ENCODE measurements at places on chromosomes 4 and X.

- no peak for DNase-seq
Measured at GRCh38 chrX:148161701-148162100, 180.6 kb downstream of the FMR1NB start.

- DNase-seq: no peak
Measured at GRCh38 chrX:14618177-14618965, 89.0 kb downstream of the GLRA2 start.

DNA sequence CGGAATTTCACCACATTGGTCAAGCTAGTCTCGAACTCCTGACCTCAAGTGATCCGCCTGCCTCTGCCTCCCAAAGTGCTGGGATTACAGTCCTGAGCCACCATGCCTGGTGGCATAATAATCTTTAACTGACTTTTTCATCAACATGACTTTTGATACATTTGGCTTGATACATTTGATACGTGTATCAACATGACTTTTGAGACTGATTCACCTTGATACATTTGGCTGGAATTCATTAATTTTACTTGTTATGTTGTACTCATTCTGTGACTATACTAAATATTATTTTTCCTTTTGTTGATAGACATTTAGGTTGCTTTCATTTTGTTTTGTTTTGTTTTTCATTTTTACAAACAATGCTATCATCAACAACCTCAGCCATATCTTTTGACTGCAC, 6.3 kb downstream of the TMEM154 start:
- DNase-seq: no peak

DNA sequence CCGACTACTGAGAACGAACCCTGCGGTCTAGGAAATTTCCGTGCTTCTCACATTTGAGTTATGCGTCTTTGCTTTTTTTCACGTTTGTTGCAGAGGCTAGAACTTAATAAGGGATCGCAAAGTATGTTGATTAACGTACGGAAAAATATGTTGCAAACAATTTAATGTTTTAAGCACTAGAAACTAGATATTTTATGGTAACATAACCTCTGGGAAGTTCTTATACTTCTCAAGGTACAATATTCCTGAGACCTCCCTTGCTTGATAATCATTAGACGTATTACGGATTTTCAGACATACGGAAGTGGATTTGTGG, 639 bp upstream of the PRDM5 start:
- DNase-seq: no peak

DNA sequence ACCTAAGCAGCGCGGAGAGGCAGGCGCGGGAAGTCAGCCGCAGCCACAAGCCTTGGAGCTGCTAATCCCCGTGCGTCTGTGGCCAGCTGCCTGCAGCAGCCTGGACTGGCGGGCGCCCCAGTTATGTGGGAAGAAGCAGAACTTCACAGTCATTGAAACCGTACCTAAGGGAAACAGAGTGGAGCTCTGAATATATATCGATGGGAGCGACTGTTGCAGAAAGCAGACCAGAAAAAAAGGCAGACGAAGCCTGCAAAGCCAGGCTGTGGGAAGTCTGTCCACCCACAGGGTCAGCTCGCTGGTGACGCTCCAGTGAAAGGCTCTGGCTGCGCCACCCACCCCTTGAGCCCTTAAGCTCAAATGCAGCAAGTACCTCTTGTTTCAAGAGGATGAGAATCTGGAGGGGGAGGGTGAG, 24.7 kb downstream of the KCNE5 start:
- no peak for DNase-seq

DNA sequence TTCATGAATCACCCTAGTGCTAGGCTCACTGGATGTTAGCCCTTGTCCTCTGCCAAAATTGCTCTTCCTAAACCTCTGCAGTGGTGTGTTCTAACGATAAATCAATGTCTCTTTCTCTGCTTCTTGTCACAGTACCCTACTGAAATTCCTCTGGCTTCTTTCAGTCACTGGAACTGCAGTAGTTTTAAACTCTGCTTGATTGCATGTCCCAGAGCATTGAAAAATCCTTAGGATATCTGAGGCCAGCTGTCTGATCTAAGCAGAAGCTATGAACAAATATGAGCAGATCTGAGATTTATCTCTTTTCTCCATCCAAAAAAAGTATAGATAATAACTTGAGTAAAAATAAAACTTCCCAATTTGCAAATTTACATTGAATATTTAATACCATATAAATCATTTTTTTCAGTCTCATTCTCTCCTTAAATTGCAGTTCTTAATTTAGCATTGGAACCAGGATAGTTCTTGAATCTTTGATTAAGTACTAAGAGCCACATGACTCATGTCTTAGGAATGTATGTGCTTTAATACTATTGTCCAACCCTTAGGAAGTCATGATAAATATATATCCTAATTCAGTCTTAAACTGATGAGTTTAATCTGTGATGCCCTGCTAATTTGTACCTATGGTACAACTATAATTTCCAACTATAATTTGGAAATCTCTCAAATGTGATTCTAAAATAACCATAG, 169.7 kb downstream of the PDHA2 start:
- no peak for DNase-seq

DNA sequence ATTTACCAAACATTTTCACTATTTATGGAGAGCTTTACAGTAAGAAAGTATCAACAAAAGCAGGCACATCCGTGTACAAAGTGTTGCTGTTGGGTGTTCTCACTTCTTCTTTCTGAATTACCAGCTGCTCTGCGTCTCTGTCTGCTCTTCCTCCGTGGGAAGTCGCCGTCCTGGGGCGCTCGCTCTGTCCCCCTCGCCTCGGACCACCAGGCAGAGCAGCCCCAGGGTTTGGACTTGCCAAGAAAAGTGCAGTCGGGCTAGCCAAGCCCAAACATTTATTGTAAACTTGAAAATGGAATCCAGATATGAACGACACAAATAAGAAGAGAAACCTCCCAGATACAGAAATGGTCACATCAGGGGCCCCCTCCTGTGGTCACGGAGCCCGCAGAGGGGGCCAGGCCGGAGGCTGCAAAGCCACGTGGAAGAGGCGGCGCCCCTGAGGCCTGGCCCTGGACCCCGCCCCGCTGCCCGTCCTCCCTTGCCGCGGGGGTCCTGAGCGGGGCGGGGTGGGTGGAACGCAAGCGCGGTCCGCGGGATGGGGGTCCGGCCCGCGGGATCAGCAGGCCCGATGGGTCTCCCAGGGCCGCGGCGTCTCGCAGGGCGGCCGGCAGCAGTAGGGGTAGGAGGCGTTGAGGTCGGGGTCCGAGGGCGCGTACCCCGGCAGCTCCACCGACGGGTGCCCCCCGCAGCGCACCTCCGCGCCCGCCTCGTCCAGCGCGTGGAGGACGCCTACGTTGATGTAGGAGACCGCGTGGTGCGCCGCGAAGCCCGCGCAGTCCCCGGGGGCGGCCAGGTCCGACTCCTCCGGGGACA, 1.5 kb downstream of the TMEM271 start:
- DNase-seq: no peak

DNA sequence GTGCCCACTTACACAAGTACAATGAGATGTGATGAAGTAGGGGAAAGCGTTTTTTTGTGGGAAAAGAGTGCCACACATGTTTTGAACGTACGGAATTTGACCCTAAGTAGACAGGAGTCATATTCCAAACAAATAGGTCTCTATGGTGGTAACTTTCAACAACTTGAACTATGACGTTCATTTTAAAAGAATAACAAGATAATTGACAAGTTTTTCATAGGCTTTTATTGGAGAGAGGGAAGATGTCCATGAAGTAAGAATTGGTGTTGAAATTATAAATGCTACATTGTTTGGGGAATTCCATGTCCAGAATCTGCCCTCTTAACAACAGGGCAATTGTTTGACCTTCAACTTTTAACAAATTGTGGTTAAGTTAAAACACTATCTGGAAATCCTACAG, 126.5 kb downstream of the GASK1B start:
- DNase-seq: no peak

DNA sequence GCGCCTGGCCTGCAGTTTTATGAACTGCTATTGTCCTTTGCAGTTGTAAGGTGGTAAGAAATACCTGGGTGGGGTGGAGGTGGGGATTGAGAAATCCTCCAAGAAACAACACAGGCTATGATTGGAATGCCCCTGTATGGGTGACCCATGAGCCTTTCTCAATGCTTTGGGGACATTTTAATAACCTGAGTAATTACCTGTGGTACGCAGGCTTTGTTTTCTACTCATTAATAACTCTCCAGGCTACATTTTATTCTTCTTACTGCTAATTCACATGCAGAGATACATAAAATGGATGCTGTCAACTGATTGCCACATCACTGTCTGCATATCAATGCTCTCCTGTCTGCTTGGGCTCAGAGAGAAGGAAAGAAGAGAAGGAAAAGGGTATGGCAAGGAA, 41.8 kb downstream of the PHEX start:
- no peak for DNase-seq

GRCh38 chr4:183356173-183356830, 34.1 kb upstream of the CLDN24 start:
- DNase-seq: no peak

DNA sequence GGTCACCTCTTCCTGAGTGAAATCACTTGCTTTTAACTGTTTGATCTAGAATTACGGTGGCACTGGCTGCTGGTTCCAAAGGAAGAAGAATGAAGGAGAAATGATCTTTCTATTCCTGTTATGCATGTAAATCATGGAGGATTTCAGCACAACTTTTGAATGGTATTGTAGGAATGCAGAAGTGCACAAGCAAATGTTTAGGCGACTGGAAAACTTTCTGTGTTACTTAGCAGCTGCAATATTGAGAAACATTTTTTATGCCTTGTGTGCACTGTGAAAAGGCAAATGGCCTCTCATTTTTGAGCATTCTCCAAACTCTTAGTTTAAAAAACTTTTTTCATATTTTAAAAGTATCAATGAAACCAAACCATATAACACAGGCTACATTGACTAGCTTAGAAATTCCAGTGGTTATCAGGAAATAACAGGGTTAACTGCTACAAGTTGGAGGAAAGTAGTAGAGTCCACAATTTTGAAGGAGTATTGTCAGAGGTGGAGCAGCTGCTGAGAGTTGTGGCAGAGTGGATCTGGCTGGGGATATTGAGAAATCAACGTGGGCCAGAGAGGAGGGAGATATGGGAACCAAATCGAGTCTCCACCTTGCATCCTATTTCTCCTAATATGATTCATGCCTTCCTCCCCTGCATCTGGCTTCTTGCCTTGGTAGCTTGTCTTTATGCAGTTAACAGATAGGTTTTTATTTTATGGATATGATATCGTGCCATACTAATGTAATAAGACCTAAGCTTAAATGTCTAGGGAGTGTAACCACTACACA, 32.0 kb upstream of the FHL1 start:
- DNase-seq: no peak

DNA sequence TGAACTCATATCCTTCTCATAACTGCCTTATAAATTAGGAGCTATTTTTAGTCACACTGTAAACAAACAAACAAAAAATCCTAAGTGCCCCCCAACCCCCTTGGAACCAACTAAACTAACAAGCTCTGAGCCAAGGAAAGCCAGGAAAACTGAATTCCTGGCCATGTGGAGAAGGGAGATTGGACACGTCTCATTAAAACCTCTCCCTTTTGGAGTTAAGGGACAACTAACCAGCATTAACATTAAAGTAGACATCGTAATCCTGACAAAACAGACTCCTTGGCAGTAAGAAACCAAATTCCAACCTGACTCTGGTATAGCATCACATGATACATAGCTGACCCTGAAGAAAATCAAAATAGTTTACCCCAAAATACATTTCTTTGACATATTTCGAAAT, 937.1 kb upstream of the GRIA3 start:
- no peak for DNase-seq

GRCh38 chrX:47420265-47420664, 49.9 kb downstream of the ZNF157 start:
- no peak for DNase-seq

GRCh38 chrX:149487292-149487691, 17.8 kb downstream of the IDS start:
- no peak for DNase-seq

DNA sequence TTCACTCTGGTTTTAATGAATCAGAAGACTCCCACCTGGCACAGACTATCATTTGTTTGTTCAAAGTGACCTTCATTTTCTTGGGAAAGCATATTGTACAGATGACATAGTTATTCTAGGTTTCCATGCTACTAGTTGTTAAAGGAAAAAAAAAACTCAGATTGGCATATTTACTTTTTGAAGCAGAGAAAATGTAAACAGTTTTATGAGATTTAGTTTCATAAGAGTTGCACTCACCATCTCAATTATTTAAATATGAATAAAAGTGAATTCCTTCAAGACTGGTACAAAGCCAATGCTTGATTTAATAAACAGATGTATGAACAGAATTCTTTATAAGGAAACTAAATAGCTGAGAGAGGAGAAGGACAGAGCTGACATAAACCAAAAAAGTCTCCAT, 280.3 kb upstream of the UGT8 start:
- no peak for DNase-seq

Measured in stimulated activated CD8-positive, alpha-beta memory T cell treated with anti-CD3 and anti-CD28 coated beads, Interleukin-7, amount 100 ng/mL, for 4 hours (primary cell).